ENCODE measurements at places on chromosomes 12 and 14.
A peak's percentile ranks its signal among the peaks of the same experiment; 100 is the strongest.

GRCh38 chr14:67411820-67412421 lies at the start of gene PLEK2:
Gene PLEK2, minus strand, starts transcription at chr14:67412165. Its CDS starts 106 bp downstream, at chr14:67412059.
- DNase-seq = peak; percentile 90

GRCh38 chr12:51439330-51439729 lies 14.7 kb downstream of the SLC4A8 start:
- DNase-seq = no peak

DNA sequence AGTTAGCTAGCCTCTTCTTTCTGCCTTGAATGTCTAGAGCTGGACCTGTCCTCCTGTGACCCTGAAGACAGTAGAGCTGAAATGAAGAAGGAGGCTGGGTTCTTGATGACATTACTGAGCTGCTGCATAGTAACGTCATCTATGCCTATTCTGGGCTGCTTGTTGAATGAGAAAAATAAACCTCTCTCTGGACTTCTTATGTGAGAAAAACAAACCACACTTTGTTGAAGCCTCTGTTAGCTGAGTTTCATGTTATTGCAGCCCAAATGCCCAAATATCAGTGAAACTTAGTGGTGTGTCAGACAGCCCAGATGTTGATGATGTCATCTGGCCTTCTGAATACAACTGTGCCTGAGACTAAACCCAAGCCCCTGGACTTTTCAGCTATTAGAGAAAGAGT lies 67.0 kb upstream of the MAX start:
- peak; percentile 39 for DNase-seq

DNA sequence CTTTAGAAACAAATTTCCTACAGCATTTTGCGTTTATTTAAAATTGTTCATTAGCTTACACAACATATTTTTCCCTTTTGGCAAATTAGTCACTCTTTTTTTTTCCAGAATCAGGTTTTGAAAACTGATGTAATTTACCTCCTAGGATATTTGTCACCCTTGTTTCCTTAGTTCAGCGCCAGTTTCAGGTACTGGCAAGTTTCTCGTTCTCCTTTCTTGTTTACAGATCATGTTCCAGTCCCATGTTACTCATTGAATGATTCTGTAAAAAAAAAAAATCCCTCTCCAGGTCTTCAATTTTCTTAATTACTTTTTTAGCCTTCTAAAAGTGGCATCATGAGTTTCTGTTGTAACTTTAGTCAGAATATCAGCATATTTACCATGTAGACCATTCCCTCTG lies 2.7 kb downstream of the PPP4R4 start:
- peak; percentile 90 for DNase-seq

DNA sequence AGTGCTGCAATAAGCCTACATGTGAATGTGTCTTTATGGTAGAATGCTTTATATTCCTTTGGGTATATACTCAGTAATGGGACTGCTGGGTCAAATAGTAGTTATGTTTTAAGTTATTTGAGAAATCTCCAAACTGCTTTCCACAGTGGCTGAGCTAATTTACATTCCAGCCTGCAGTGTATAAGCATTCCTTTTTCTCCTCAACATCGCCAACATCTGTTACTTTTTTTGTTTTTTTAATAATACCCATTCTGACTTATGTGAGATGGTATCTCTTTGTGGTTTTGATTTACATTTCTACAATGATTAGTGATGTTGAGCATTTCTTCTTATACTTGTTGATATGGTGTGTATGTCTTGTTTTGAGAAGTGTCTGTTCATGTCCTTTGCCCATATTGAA lies 1186.2 kb downstream of the BCL11B start:
- no peak for DNase-seq

DNA sequence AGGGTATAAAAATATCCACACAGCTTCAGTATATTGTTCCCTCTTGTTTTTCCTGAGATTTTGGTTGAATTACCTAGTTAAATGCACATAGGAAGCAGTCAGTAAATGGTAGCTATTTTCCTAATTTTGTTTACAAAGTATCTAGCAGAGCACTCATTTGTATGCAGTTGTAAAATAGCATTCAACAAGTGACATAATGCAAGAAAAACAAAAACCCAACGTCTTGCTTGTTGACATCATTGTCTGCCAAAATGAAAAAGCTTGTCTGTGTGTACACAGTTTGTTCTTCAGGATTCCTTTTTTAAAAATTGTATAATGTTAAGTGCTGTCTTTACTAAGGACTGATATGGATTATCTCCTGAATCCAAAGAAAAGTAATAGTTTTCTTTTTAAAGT lies 2.7 kb downstream of the VRTN start:
- DNase-seq = no peak

GRCh38 chr14:71588576-71589215 lies 343.5 kb upstream of the RGS6 start:
- DNase-seq = no peak

DNA sequence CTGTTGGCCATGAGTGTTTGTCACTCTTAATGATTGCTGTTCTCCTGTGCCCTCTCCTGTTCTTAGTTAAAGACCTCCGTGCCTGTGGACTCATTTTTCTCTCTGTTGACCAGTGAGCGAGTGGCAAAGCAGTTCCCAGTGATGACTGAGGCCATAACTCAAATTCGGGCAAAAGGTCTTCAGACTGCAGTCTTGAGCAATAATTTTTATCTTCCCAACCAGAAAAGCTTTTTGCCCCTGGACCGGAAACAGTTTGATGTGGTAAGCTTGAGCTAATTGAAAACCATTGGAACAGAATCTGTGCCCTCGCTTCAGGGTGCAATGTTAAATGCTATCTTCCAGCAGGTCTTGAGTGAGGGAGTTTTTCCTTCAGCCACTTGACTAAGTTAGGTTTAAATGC lies 19.8 kb downstream of the ACAD10 start:
- no peak for DNase-seq

DNA sequence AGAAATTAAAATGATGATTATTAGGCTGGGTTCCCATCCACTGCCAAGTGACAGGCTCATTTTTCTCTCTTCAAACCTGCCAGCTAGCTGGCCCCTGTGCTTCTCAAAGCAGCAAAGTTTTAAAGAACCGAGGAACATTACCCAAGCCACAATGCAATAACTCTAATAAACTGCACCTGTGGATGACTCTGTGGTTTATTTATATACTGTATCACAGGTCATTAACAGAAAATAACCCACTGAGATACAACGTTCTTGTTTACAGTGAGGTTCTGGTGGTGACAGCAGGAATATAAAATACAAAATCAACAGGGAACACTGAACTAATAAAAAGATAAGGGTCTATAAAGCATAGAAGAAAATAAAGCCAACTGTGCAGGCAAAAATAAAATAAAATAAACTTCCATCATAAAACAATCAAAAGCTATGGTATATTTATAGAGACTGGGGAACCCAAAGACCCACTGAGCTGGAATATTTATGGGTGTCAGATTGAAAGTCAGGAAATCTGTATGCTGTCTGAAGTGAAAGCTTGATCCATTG lies 472.9 kb downstream of the NOVA1 start:
- DNase-seq = no peak

DNA sequence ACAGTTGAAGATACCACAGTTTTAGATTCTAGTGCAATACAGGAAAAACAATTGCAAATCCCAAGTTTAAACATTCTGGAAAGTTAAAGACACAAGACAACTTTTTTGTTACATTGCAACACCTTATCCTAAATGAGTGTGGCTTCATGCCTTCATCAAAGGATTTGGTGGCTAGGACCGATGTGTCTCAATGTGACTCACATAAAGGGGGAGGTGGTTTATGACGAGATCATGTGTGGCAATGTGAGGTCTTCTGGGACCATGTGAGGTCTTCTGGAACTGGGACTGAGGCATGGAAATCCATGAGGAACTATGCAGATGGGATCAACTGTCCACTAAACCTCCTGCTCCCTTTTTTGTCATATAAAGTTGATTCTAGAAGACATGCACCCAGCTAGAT lies 166.2 kb downstream of the PAX9 start:
- DNase-seq = peak; percentile 36

GRCh38 chr12:69844836-69845235 lies 19.8 kb downstream of the MYRFL start:
- DNase-seq = no peak
